ENCODE measurements at places on chromosomes 1 and 21. TPM values are rescaled to one million over a fixed set of nuclear protein-coding genes. Genes with fewer than 3 reads are reported as not detected.

Gene OR10Z1
- not detected for total RNA-seq

Gene SERPINC1
- total RNA-seq, result not detected

Gene CCDC185
- total RNA-seq, result not detected

Gene C1orf53
- total RNA-seq, result 1.4 TPM

Gene TMEM82
- 2.5 TPM for total RNA-seq

Data from metanephros (tissue), 2 donors.